ENCODE measurements at places on chromosomes 5 and 9.

DNA sequence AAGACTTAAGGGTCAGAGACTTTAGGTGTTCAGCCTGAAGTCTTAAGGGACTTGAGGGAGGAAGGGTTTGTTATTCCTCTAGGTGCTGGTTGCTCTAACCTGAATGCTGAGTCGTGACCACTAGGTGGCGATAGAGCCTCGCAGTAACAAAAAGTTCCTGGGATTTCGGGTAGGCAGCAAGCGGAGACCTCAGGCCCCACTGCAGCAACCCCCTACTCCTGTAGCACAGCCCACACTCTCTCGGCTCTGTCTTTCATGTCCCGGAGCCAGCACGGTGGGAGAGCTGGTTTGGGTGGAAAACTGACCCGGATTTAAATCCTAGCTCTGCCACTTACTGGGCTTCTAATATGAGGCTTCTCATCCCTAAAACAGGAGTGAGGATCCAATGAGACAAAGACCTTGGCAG lies 100.3 kb upstream of the PANK3 start:
- peak; percentile 66 for DNase-seq

GRCh38 chr9:3879315-3879714 lies 353.5 kb upstream of the RFX3 start:
- DNase-seq: no peak

- no peak for DNase-seq
These were observed 117.0 kb upstream of the CXCL14 start for GRCh38 chr5:135695656-135696313.

DNA sequence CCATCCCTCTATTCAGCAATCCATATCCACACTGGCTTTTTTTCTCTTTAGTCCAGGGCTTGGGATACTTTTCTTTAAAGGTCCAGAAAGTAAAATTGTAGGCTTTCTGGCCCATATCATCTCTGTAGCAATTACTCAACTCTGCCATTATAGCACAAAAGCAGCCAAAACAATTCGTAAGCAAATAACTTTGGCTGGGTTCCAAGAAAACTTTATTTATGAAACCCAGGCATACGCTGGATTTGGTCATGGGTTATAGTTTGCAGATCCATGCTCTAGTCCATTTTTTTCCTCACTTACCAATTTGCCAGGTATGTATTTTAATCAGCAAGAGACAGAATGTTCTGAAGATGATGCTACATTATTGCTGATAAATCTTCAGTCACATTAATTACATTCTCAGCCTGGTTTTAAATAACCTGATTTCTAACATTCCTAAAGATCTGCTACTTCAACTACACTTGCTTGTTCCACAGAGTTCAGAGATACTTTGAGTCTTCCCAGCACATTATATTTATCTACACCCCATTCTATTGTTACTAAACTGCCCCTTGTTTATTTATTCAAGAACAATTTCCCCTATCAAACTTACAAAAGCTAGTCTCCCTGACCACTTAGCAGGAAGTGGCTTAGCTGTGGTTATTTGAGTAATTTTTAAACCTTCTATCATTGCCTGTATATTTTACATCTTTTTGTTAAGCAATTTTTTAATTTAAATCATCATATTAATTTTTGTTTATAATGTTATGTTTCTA lies 161.0 kb downstream of the ISL1 start:
- no peak for DNase-seq

GRCh38 chr5:170448221-170448620 lies 55.6 kb upstream of the KCNIP1 start:
- DNase-seq: no peak

- DNase-seq: no peak
These were observed 196.7 kb downstream of the SREK1 start for GRCh38 chr5:66340786-66341185.

GRCh38 chr5:138972230-138972629 lies 97.1 kb upstream of the LRRTM2 start:
- DNase-seq: no peak

DNA sequence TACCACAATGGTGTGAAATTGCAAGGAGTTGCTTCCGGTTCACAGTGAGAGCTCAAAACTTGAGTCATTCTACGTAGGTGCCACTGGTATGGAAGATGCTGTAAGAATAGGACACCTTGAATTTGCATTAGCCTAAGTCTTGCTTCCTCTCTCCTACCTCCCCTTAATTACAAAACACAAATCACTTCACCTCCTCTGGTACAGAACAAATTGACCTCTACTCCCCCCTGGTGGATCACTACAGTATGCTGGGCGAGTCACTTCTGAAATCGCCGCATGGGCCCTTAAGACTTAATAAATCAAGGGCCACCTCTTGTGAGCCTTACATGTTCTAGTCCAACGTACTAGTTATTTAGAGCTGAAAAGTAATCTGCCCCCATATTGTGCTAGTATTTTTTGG lies 145.3 kb upstream of the SMARCA2 start:
- no peak for DNase-seq

GRCh38 chr5:57082441-57083067 lies 91.3 kb upstream of the GPBP1 start:
- no peak for DNase-seq

GRCh38 chr5:89728750-89729149 lies 680.8 kb downstream of the CETN3 start:
- no peak for DNase-seq

GRCh38 chr5:54205453-54205852 lies 104.9 kb downstream of the ARL15 start:
- DNase-seq: no peak

- DNase-seq: no peak
These were observed 64.4 kb downstream of the SNX18 start for GRCh38 chr5:54581831-54582548.

DNA sequence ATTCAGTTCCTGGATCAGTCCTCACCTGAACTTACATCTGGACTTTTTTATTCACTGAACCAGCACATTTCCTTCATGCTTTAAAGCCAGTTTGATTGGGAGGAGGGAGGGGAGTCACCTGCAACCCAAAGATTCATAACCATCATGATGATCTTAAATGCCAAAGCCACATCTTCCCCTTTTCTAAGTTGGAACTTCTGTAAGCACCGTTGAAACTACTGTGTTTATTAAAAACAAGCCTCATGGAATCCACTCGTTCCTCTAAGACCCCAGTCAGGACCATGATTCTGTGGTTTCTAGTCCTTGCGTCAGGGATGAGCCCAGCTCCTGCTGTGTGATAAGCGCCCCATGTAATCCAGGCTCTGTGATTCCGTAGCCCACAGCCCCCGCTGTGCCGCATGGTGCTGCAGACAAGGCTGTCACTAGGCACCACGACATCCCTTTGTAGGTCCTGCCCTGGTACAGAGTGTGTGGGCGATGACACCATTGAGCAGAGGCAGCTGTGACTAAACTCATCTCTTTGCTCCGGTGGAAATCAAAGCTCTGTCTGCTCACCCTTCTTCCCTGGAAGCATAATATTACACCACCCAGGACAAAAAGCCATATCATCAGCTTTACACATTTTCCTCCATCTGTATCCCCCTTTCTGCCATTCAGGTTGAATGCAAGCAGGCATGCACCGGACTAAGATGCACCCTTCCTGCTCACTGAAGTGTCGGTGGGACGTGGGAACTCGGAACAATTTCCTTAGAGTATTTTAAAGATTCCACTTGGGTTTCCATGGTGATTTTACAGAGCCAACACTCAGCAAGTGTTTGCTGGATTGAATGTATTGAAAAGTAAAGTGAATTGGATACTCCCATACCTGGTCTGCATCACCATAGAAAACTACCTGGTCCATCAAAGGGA lies 132.0 kb upstream of the FSTL4 start:
- DNase-seq: no peak

- DNase-seq: no peak
These were observed 36.4 kb downstream of the ETF1 start for GRCh38 chr5:138506370-138507306.

DNA sequence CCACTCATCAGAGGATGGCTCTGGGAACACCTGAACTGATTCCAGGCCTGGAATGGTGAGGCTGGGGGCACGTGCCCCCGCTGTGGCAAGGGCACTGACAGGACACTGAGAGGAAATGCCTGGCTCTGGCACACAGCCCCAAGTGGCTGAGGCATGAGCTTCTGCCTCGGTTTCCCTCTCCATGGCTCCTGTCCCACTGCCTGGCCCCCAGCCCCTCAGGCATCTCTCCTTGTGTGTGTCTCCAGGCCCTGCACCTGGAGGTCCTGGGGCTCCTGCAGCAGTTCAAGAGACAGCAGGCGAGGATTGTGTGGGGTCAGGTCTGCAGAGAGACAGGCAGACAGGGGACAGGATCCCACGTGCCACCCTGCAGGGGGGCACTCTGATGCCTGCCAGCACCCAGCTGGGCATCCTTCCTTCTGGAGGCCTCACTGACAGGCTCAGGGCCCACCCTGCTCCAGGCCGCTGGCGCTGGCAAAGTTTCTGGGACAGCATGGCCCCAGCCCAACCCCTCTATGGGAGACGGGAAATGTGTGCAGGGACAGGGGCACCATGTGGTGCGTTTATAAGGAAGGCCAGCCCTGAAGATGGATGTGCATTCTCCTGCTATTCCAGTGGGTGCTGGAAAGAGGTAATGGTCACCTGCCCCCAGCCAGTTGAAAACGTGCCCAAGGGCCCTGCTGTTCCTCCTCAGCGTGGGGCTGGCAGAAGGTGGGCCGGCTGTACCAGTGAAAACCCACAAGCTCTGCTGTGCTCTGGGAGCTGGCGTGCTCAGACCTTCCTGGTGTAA lies 66.0 kb downstream of the RASGEF1C start:
- no peak for DNase-seq

DNA sequence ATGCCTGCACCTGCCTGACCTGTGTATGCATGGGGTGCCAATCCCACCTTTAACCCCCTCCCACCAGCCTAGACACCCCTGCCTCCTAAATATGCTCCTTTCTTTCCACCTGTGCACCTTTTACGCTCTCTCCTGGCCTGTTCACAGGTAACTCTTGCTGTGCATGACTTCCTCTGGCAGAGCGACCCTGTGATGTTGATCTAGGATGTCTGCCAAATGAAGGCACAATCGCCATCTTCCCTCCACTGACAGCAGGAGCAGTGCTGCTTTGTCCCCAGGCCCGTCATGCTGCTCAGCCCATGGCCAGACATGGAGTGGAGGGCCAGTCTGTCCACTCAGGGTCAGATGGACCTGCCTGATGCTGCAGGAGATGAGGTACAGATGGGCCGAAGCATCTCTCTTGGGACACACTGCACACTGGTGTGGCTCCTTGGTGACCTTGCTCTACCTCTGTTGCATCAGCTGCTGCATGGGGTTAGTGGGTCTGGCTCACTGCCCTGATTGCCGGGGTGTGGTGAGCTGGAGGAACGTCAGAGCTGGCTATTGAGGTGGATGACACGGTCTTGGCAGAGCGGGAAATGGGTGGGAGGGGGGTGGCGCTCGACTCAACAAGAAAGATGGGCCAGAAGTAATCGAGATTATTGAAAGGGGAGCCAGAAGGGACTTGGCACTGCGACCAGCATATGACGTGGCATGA lies 101.7 kb upstream of the PITX1 start:
- DNase-seq: no peak

Measured in activated CD4-positive, alpha-beta T cell treated with anti-CD3 and anti-CD28 coated beads for 4 hours (primary cell).